ENCODE measurements at places on chromosomes 4 and X.

GRCh38 chr4:73258436-73258685 is 237 bp downstream of the ANKRD17 start:
- DNase-seq: no peak

DNA sequence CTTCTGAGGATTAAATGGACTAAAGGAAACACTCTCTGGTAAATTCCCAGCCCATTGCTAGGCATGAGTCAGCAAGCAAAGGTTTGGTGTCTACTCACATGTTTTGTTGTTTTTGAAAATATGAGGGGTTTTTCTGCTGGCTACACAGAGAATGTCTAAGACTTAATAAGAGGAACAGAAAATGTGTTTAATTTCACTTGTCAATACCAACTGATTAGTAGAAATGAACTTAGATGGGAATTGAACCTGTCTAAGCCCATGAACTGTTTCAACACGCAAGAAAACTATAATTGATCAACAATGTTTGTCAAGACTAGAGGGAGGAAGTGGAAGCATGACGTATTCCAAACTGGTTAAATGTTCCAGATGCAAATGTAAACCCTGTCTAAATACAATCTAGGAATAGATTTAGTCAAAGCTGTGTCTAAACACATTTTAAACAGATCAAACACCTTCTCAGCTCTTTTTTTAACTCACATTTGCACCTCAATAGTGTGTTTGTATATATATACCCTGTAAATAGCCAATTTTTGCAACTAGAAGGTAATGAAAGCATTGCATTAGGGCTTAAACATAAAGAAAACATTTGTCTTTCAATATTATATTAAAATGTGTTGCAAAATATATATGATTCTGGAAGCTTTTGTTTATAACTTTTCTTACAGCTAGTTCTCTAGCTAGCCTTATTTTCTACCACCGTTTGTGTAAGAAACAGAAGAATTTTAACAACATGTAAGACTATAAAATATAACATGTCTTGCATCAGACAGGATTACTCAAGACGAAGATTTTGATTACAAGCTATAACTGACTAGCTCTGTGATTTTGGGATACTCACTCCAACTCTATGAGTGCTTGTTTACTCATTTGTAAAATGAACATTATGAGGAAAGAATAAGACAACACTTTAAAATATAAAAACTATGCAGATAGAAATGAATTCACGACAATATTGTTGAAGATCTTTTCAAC is 607.8 kb downstream of the FSTL5 start:
- no peak for DNase-seq

DNA sequence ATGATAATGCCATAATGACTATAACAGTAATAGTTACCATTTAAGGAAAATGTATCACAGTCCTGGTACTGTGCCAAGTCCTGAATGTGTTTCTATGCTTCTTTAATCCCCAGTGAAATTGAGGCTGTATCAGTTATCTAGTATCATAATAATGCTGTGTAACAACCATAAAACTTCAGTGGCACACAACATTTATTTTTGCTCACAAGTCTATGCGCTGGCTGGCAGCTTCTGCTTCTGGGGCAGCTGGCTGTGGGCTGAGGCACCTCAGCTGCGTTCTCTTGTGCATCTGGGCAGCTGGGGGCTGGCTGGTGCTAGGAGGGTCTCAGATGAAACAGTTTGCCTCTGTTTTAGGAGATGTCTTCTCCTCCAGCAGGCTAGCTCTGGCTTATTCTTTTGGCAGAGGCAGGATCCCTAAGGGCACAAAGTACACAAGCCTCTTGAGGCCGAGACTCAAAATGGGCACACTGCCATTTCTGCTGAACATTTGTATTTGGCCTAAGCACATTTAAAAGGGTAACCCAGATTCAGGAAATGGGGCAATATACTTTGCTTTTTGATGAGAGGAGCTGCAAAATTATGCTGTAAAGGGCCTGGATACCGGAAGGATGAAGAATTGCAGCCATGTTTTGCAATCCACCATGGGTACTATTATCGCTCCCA is 62.6 kb upstream of the DHX15 start:
- no peak for DNase-seq

- no peak for DNase-seq
Observed at GRCh38 chrX:153380691-153381090, 20.5 kb downstream of the PNMA6E start.

DNA sequence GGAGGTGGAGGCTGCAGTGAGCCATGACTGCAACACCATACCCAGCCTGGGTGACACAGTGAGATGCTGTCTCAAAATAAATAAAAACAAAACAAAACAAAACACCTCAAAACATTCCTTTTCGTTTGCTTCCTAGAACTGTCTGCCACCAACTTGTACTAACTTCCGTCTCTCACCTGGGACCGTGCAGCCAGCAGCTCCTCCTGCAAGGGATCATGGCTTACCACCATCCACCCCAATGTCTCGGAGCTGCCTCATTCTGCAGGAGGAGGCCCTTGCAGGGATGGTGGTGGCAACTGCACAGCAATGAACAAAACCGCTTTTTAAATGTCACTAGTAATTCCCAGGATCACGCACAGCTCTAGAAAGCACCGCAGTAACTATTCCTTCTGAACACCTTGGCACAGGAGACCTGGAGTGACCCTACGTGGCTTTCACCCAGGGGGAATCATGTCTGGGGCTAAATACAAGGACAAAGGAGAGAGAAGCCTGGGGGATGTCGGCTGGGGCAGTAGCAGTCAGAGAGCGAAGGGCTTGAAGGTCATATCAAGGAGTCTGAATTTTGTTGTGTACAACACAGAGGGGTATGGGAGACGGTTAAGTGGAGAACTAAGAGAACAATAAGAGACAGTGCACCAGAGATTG is 17.4 kb upstream of the KIAA0232 start:
- no peak for DNase-seq

GRCh38 chrX:71669492-71669891 is 2.1 kb downstream of the LOC101059915 start:
- no peak for DNase-seq

DNA sequence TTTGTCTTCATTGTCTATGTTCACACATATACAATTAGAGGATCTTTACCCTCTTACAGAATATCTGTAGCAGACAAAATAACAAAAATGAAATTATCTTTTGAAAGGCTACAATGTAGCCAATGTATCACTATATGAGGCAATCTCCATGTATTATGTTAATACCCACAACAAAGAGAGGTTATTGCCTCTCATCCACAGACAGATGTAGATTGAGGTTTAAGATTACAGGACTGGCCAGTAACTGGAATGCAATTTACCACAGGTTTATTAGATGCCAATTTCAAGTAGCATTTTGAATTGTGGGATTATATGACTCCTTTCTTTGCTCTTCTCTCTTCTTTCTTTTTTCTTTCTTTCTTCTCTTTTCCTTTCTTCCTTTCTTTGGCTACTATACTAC is 242.6 kb downstream of the ANKRD50 start:
- no peak for DNase-seq

DNA sequence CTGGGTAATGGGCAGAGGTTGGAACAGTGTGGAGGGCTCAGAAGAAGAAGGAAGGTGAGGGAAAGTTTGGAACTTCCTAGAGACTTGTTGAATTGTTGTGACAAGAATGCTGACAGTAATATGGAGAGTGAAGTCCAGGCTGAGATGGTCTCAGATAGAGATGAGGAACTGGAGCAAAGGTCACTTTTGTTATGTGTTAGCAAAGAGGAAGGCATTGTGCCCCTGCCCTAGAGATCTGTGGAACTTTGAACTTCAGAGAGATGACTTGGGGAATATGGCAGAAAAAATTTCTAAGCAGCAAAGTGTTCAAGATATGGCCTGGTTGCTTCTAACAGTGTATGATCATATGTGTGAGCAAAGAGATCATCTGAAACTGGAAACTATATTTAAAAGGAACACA is 37.9 kb upstream of the MSX1 start:
- no peak for DNase-seq

DNA sequence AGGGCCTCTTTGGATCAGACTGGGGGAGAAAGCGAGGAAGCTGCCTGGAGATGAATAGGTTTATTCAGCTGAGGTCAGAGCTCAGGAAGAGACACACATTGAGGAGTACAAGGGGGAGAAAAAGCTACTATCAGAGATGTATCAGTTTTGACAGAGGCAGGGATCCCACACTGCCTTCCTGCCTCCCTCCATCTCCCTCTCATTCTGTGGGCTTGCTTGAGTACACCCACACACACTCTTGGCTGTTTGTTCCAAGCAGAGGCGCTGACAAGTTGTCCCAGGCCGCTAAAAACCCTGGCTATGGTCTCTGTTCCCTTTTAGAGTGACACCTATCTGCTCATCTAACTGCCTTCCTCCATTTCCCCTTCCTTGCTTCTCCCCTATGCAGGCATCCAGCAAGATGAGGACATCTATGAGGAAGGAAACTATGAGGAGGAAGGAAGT is 5.2 kb downstream of the TSPYL2 start:
- DNase-seq: no peak

- DNase-seq: no peak
Observed at GRCh38 chr4:18608908-18609533, 587.5 kb upstream of the LCORL start.

- DNase-seq: no peak
Observed at GRCh38 chrX:129667412-129667811, 12.7 kb upstream of the APLN start.

DNA sequence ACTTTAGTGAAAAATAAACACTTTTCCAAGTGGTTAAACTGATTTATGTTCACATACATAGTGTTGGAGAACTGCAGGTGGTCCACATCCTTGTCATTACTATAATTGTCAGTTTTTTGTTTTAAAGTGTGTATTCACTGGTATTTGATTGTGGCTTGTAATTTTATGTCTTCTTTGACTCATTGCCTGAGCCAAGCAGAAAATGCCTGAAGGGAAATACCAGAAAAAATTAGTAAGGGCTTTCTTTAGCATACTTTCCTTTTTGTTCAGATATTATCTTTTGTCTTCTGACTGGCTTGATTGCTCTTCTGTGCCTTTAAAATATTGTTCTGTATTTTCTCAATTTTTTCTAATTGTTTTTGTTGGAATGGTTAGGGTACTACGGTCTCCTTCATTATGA is 981.3 kb downstream of the C4orf33 start:
- DNase-seq: no peak

- DNase-seq: no peak
Observed at GRCh38 chrX:150983521-150984168, 510 bp downstream of the HMGB3 start.

DNA sequence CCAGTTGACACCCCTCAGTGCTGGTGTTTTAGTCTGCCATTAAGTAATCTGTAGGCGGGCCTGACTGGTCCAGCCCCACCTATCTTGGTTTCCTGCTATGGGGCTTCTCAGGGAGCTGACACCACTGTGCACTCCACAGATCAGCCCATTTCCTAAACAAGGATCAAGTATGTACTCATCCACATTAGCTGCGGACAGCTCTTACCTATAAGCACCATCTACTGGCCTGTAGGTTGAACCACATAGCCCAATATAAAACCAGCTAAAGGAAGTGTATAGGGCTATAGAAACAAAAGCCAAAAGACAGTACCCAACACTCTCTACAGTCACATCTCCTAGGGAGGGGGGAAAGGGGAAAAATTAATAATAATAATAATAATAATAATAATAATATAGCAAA is 353.5 kb upstream of the CXorf51B start:
- no peak for DNase-seq

- no peak for DNase-seq
Observed at GRCh38 chrX:107804427-107804826, 21.2 kb upstream of the MID2 start.

DNA sequence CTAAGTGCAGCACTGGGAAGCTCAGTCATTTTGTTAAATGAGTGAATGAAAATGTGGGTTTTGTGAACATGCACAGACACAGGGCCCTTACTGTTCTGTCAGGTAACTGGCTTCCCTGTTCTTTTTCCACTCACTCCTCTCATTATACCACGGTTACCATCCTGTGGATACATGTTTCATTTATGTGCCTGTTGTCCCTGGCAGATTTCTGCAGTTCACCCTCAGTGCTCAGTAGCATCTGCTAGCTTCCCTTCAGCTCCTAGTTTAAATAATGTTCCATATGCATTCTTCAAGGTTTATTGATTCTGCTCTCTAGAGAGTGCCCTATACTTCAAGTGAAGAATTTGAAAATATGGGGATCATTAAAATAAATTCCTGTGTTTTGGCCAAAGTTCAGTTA is 1634.3 kb upstream of the ADGRL3 start:
- no peak for DNase-seq

GRCh38 chr4:176569301-176569700 is 223.4 kb downstream of the VEGFC start:
- DNase-seq: no peak

DNA sequence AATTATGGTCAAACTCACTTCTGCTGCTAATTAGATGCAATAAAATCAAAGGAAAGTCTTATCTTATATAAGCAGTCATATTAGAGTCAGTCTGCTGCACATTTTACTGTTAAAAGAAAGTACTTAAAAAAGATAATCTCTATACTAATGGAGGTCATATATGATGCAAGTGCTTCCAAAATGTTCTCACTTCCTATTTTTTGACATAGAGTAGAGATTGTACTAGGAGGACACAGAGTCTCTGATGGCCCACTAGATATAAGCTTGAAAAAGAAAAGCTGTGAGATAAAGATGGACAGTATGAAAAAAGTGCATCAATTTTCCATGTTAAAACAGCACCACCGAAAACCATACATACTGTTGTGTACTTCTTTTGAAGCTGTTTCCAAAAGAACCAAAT is 196.9 kb downstream of the KLHL13 start:
- DNase-seq: no peak

GRCh38 chrX:68945603-68946228 is 116.9 kb downstream of the EFNB1 start:
- DNase-seq: no peak

GRCh38 chrX:19883878-19884277 is 3.5 kb downstream of the SH3KBP1 start:
- DNase-seq: no peak

DNA sequence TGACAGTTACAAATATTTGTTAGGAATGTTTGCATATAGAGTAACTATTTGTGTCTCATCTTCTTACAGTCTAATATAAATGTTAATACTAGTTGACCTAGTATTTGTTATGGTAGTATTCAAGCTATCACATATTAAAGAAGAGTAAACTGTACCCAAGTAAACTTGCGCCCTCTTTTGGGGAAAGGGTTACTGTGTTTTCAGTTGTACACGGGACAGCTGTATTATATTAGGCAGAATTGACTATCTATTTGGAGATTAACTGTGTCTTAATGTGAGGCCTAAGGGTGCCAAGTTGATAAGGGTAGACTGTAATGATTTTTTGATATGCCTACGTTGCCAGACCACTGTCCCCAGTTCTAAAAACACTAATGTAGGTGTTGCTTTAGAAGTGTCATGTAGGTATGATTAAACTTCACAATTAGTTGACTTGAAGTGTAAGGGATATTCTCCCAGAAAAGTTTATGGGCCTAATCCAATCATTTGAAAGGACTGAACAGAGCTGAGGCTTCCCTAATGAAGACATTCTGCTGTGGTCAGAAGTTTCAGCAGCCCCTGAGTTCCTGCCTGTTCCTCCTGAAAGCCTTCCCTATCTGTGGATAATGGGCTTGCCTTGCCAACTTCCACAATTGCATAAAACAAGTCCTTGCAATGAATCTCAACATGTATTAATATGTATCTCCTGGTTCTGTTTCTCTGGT is 172.8 kb upstream of the CXCL13 start:
- no peak for DNase-seq

GRCh38 chr4:119266153-119266552 is 53.6 kb downstream of the USP53 start:
- no peak for DNase-seq

GRCh38 chr4:165101641-165102040 is 11.0 kb downstream of the TMEM192 start:
- no peak for DNase-seq

- no peak for DNase-seq
Observed at GRCh38 chr4:85681921-85682320, 207.0 kb downstream of the ARHGAP24 start.

GRCh38 chr4:105568584-105568983 is 16.2 kb downstream of the ARHGEF38 start:
- no peak for DNase-seq

- DNase-seq: no peak
Observed at GRCh38 chr4:109676886-109677285, 26.4 kb downstream of the CASP6 start.
